MG63 (cell line): ENCODE measurements at places on chromosomes 4 and X. TPM values are rescaled to one million over a fixed set of nuclear protein-coding genes. Genes with fewer than 3 reads are reported as not detected.

GRCh38 chr4:108109997-108110416 lies 58.7 kb downstream of the LEF1 start:
- DNase-seq: no peak

GRCh38 chr4:53563824-53564223 lies 27.5 kb downstream of the LNX1 start:
- DNase-seq: peak; percentile 68

GRCh38 chr4:141435446-141436225 lies 200.7 kb upstream of the IL15 start:
- no peak for DNase-seq

GRCh38 chrX:133314281-133314680 lies 96.1 kb upstream of the TFDP3 start:
- no peak for DNase-seq

- no peak for DNase-seq
These were observed at the start of gene HTATSF1 for GRCh38 chrX:136497556-136498052. Gene HTATSF1, plus strand, starts transcription at chrX:136497592. Its CDS starts 93 bp downstream, at chrX:136497685.

CXCL3 gene
- total RNA-seq: not detected in 2 replicates

GABRG1 gene
- total RNA-seq: not detected in 2 replicates

DNA sequence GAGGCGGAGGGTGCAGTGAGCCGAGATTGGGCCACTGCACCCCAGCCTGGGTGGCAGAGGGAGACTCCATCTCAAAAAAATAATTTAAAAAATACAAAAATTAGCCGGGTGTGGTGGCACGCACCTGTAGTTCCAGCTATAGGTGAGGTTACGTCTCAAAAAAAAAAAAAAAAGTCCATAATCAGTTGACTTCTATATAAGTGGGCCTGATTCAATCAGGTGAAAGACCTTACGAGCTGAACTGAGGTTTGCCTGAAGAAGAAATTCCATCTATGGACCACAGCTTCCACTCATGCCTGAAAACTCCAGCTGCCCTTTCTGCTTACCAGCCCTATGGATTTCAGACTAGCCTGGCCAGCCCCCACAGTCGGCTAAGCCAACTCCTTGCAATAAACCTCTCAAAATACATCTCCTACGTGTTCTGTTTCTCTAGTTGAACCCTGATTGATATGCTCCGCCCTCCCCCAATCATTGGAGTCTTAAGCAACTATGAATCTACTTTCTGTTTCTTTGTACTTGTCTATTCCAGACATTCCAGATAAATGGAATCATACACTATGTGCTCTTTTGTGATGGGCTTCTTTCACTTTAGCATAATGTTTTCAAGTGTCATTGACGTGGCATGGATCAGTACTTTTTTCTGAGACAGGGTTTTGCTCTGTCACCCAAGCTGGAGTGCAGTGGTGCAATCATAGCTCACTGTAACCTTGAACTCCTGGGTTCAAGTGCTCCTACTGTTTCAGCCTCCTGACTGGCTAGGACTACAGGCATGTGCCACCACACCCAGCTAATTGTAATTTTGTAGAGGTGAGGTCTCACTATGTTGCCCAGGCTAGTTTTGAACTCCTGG lies 36.6 kb downstream of the SAT1 start:
- DNase-seq: no peak

TLR6 gene
- total RNA-seq: 0.82 TPM in 1 of 2 replicates, not detected in the other

- peak; percentile 48 for DNase-seq
These were observed 20.2 kb downstream of the TMEM31 start for GRCh38 chrX:103730796-103731493.

GRCh38 chr4:61204353-61205060 lies 4.4 kb downstream of the ADGRL3 start:
- DNase-seq: no peak

GRCh38 chr4:39429476-39430334 lies 23.0 kb downstream of the KLB start:
- no peak for DNase-seq
